Stimulated activated CD4-positive, alpha-beta T cell treated with anti-CD3 and anti-CD28 coated beads, Interleukin-12 subunit alpha, Interleukin-12 subunit beta, amount 100 ng/mL, for 48 hours (primary cell): ENCODE measurements at places on chromosomes 3 and 15.
A peak's percentile ranks its signal among the peaks of the same experiment; 100 is the strongest.

GRCh38 chr3:123392871-123393620 lies 55.8 kb downstream of the ADCY5 start:
- no peak for DNase-seq

GRCh38 chr3:120855665-120856437 lies 52.2 kb upstream of the STXBP5L start:
- no peak for DNase-seq

- no peak for DNase-seq
These were observed 300.3 kb downstream of the TAFA4 start for GRCh38 chr3:68631850-68632545.

GRCh38 chr3:180909369-180910127 lies 2.9 kb upstream of the FXR1 start:
- DNase-seq = no peak

DNA sequence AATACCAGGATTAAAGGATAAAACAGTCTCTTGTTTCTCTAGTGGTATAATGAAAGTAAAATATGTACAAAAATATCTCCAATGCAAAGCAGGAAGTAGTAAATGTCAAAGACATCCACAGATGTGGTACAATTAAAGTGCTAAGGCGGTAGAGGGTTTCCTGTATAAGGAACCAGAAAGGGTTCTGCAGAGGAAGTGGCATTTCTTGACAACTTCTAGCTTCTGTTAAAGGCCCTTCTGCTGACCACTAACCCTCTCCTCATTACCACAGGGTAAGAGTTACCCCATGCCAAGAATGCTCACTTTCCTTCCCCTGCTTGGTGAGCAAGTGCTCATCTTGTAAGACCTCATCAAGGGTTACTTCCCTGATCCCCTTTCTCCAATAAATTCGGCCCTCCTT lies 883.6 kb upstream of the NR2F2 start:
- no peak for DNase-seq

GRCh38 chr3:172538368-172539151 lies 15.3 kb upstream of the TNFSF10 start:
- DNase-seq = no peak

DNA sequence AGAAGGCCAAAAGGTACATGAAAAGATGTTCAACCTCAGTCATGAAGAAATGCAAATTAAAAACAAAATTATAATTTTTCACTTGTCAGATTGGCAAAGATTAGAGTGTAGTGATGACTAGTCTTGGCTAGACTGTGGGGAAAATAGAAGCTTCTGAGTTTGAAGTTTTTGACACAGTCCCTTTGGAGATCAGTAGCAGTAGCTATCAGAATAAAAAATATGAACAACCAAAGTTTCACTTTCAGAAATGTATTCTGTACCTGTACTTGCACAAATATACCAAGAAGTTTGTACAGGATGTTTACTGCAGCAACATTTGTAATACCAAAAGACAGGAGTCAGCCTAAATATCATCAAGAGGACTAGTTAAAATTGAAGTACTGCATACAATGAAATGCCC lies 14.1 kb downstream of the ATP2C1 start:
- DNase-seq = no peak

- DNase-seq = no peak
These were observed 236.3 kb downstream of the NFKBIZ start for GRCh38 chr3:102085431-102086176.

DNA sequence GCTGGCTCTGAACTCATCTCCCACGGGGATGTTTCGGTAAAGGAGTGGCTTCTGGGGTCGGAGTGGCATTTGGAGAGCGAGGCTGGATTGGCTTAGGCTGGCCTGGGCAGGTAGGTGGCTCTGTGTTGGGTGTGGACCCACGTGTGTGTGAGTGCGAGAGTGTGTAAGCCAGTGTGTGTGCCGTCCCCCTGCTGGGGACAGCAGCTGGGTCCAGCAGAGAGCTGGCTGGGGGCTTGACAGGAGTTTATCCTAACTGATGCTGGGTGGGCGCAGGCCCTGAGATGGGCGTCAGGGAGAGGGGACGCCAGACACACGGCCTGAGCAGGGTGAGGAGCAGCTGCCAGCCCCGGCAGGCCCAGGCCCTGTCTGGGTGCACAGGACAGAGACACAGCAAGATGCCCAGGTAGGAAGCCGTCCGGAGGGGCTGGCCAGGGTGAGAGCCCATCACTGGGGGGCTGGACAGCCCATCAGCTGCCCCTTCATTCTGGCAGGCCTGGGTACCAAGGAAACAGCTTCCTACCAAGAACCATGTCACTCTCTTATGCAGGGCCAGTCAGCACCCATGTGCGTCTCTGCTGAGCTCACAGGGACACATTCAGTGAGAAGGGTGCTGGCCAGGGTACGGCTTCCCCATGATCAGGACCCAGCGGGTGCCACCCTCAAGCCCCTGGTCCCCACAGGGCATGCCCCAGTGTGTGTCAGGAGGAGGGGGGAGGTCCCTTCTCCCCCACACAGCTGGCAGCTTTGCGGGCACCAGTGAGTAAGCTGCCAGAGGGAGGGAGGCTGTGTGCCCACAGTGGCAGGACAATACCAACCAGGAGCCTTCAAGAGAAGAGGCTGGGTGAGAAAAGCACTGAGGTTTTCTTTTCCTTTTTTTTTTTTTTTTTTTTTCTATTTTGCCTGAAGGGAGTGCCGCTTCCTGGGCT lies 1.1 kb downstream of the PAK6 start:
- DNase-seq = no peak

DNA sequence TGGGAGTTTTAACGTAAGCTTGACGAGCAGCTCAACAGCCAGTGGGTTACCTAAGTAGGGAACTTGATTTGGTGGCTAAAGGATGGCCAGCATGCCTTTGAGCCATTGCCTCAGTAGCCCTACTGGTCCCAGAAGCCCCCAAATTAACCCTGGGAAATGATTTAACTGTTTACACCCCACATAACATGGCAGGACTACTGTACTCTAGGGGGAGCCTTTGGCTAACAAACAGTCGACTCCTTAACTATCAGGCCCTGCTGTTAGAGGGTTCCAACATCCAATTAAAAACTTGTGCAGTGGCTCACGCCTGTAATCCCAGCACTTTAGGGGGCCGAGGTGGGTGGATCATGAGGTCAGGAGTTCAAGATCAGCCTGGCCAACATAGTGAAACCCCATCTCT lies 9.4 kb upstream of the SMCO1 start:
- DNase-seq = no peak

DNA sequence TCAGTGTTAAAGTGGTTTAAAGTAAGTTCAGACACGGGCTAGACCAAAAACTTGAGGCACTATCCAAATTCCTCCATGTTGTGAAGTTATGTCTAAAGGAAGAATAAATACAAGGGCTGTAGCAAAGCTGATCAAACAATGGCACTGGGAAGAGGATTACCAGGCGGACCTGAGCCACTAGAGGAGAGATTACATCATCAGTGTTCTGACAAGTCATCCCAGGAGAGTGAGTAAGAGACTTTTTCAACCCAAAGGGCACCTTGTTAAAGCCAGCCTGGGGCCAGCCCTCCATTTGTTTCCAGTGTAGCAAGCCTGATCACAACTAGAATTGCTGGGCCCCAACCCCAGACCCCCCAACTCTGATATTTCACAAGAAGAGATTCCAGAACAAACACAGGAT lies 166.9 kb downstream of the DCLK3 start:
- DNase-seq = no peak

DNA sequence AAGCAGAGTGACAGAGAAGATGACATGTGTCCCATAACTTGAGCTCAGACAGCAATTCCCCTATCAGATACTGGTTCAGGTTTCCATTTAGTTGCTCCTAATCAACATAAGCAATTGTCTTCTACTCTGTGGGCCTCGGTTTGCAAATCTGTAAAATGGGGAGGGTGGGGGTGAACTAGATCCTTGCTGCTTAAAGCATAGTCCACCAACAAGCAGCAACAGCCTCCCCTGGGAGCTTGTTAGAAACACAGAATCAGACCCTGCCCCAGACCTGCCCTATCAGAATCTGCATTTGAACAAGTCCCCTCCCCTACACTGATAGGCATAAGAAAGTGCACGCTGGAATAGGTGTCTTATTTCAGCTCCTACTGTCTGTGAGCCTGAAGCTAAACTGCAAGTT lies 87.8 kb downstream of the CEMIP start:
- DNase-seq = no peak

DNA sequence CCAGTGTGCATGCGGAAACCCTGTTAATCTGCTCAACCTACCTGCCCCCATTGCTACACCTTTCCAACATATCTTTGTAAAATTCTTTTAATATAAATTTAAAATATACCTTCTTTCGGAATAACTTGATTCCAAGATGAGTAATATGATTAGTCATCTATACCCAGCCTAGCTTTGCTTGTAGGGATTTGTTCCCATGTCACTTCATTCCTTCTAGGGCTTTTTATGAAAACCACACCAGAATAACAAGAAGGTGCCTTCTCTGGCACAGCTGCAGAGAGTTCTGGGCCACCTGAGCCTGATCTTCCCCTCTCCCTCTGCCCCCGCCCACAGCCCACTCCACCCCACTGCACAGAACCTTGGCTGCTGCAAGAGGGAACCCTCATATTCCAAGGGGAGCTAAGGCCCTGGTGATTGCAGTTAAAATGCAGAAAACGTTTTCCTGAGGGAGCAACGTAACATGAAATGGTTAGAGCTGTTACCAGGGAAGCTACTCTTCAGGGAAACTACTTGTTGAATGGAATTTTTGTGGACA lies 38.6 kb upstream of the HACD2 start:
- DNase-seq = no peak

DNA sequence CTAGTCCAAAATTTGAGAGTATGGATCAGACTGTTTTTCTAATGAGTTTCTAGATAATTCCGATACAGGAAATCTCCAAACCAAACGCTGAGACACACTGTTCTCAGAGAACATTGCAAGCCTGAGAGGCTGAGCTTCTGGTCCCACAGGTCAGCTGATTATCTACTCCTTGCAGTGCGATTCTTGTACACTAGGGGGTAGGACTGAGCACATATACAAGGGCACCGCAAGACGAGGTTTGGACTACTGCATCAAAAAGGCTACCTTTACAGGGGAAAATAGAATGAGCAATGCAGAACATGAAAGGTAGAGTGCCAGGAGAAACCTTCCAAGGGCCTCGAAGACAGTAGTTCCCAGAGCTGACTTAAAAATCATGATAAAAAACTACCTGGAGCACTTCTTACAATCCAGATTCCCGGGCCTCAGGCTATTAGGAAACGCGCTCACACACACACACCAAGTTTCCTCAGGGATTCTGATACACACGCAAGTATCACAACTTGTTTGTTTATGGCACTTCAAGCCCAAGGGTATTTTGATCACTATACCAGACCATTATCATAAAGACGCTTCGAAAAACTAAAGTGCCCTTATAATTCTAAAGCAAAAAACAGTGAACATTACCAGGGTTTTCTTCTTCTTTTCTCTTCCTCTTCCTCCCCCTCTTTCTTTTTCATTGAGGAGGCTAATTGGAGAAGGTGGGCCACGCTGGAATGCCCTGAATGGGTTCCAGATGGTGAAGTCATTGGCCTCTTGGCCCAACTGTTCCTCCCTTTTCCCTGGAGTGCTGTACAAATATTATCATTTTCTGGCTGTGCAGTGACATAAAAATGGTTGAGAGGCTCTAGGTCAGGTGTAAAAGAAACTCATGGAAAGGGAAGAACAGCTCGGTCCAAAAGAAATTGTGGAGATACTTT lies 61.8 kb downstream of the SLC12A8 start:
- DNase-seq = peak; percentile 40

- no peak for DNase-seq
These were observed 87.1 kb upstream of the RGMA start for GRCh38 chr15:93176065-93176464.

DNA sequence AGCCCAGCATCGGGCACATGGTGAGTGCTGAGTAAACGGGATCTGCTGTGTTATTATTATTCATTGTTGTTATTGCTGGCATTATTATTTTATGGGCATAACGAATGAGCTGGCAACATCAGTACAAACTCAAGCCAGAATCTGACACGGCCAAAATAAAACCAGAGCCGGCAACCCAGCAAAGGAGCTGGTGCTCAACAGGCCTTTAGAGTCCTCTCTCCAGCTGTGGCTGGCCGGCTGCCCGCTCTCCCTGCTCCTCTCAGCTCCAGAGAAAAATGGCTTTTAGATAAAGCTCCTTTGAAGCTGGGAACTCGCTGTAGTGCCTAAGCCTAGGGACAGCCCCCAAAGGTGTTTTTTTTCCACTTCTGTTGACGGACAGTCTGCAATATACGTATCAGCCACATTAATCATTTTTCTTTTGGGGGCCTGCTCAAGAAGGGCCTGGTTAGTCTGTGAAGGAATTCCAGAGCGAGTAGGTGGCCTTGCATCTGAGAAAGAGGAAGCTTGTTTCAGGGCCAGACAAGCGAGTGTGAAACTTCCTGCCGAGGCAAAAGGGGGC lies 193.9 kb upstream of the UBE2E1 start:
- no peak for DNase-seq

GRCh38 chr3:41356775-41357174 lies 157.5 kb downstream of the CTNNB1 start:
- no peak for DNase-seq

- no peak for DNase-seq
These were observed 73.7 kb downstream of the DNAJB8 start for GRCh38 chr3:128392818-128393544.

DNA sequence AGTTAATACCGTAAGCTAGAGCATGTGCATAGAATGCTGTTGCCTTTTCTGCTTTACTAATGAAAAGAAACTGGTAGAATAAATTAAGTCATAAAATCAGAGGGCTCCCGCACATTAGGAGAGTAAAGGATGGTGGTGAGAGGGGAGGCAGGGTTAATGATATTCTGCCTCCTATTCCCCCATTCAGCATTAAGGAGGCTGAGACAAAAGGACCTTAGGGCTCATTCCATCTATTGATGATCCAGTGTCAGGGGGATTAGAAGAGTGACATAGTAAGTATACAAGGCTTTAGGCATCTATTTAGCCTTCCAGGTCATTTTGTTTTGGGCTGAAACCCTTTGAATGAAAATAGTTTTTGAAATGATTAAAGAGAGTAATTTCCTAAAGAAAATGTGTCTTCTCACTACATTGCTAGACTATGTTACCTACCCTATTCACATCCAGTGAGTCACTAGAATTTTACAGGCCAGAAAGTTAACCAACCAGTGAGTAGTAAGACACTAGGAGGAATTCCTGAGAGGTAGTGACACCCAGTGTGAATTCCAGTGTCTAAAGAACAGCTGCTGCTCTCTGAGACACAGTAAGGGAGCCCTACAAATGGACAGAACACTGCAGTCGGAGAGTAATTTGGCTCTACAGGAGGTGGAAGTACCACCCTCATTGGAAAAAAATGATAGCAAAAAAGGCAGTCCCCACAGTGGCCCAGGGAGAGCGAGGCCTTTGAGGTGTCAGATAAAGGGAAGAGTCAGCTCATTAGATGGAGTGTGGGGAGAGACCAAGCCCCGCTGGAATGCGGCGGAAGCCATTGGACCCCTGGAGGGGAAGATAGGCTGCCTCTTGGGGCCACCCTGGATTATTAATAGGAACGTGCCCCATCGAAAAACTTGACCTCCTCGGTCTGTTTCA lies 67.6 kb downstream of the TUSC7 start:
- no peak for DNase-seq
